Naive B cell (primary cell): ENCODE measurements at places on chromosomes 3 and 15. TPM values are rescaled to one million over a fixed set of nuclear protein-coding genes. Genes with fewer than 3 reads are reported as not detected.

The ATP13A4 gene
- not detected for polyA plus RNA-seq

- DNase-seq, result peak; percentile 57
Observed at GRCh38 chr15:77014132-77015081, 19.5 kb downstream of the PSTPIP1 start.

GRCh38 chr3:133138017-133138416 lies 99.8 kb downstream of the TMEM108 start:
- DNase-seq, result no peak

GRCh38 chr3:15325228-15325627 lies 7.2 kb downstream of the SH3BP5 start:
- DNase-seq, result no peak

- DNase-seq, result no peak
Observed at GRCh38 chr15:77470235-77470634, 49.5 kb downstream of the HMG20A start.

DNA sequence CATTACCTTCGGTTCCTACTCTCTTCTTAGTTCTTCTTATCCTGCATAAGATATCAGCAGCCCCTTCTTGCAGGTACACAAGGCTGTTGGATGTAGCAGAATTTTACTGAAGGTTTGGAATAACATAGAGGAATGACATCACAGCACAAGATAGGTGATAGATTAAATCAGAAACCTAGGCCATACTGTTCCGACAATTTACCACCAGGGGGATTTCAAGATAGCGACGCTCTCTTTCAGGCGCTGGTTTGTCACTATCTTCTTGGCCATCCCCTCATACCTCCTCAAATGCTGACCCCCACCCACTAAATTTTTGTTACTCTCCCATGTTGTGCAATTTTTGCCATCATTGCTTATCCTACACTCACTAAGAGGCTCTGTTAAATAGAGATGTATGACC lies 3.5 kb downstream of the SIDT1 start:
- no peak for DNase-seq

The SHC4 gene
- polyA plus RNA-seq, result not detected

- no peak for DNase-seq
Observed at GRCh38 chr3:425079-425478, 228.5 kb downstream of the CHL1 start.

GRCh38 chr3:4752201-4753072 lies 226.8 kb upstream of the BHLHE40 start:
- DNase-seq, result no peak

DNA sequence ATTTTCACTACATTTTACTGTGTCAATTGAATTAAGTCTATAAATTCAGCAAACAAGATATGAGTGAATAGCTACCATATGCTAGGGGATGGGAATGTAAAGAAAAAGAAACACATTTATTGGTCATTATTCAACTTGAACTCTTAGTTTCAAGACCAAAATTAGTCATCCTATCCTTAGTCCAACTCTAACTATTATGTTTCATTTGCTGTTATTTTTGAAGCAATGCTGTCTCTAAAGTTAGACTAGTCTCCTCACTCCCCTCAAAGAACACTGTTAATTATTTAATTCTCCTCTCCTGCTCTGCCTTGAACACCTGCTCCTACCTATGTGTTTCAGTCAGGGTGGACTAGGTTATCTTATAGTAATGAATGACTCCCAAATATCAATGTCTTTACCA lies 920.9 kb downstream of the TUSC7 start:
- DNase-seq, result no peak

DNA sequence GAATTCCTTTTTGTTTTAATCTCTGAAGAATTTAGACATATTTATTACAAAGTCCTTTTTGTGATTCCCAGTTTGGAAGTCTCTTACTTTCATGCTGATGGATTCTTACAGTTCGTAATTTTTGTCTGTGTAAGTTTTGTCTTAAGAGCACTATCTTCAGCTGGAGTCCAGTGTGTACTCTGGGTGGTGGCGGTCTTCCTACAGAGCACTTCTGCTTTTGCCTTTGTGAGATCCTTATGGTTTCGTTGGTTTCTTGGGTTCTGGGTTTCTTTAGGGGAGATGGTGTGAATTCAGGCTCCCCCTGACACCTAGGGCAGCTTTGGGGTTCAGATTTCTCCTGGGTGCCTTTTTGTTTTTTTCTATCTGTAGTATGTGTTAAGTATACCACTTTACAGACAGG lies 45.3 kb downstream of the PLS1 start:
- no peak for DNase-seq

- DNase-seq, result no peak
Observed at GRCh38 chr3:13879946-13880810, at the start of gene WNT7A. WNT7A (minus strand) TSS chr3:13880071; CDS start chr3:13879816, 255 bp downstream.

The PLA2G4D gene
- not detected for polyA plus RNA-seq

GRCh38 chr3:129050556-129051295 lies 9.9 kb upstream of the GP9 start:
- no peak for DNase-seq

DNA sequence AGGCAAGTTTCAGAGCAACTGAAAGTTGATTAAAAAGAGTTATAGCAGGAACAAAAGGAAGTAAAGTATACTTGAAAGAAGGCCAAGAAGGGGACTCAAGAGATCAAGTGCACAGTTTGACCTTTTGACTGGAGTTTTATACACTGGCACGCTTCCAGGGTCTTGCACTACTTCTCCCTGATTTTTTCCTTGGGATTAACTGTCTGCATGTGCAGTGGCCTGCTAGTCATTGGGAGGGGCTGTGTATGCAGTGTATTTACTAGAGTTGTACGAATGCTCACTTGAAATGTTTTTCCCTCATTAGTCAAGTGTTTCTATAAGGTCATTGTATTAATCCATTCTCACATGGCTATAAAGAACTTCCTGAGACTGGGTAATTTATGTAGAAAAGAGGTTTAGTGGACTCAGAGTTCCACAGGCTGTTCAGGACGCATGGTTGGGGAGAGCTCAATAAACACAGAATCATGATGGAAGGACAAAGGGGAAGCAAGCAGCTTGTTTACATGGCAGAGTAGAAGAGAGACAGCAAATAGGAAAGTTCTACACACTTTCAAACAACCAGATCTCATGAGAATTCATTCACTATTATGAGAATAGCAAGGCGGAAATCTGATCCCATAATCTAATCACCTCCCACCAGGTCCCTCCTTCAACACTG lies 571.8 kb downstream of the ZPLD1 start:
- DNase-seq, result no peak

DNA sequence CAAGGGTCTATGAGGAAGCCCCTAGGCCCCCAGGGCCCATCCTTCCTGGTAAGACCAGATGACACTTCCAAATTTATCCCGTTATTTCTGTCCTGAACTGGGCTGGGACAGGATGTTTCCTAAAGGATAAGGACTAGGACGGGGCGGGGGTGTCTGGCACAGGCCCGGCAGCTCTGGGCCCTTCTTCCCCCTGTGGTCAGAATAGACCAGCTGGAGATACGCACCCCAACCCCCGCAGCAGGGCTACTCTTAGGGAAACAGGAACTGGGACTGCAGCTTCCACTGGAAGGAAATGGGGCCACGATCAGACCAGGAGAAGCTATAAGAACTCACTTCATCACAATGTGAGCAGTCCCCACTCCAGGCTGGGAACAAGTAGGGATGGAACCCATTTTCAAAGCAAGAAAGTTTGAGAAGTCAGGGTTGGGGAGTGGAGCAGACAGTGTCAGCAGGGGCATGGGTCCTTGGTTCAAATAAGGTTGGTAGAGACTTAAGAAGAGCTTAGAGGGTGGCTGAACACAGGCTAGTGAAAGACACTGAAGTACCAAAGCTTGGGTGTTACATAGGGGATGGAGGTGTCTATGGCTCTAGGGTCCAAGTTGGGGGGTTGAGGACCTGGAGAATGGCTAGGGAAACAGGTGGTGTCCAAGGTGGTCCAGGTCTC lies 1.1 kb downstream of the NCKIPSD start:
- no peak for DNase-seq

DNA sequence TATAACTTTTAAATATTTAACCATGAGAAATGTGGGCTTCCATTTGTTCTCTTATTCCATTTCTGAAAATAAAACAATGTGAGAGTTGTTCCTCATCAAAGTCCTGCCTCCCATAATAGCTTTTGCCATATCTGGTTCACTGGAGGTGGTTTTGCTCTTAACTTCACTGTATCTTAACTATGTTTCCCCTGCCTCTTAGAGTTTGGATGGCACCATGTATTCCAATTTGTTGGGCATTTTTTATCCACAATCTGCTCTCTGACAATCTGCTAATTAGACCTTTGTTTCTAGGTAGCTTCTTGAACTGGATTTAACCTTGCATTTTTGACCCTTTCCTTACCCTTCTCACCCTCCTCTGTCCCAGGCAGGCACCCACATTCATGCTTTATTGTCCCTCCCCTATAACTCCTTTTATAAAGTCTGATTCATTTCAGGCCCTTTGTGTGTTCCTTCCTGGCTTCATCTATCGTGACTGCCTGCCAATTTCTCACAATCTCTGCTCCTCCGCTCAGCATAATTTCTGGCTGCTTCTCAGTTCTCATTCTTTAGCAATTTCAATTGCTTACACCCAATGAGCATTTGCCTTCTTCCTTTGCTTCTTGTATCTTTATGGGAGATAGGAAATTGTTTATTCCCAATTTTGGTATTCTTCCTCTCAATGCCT lies 144.2 kb upstream of the ARHGEF26 start:
- no peak for DNase-seq

DNA sequence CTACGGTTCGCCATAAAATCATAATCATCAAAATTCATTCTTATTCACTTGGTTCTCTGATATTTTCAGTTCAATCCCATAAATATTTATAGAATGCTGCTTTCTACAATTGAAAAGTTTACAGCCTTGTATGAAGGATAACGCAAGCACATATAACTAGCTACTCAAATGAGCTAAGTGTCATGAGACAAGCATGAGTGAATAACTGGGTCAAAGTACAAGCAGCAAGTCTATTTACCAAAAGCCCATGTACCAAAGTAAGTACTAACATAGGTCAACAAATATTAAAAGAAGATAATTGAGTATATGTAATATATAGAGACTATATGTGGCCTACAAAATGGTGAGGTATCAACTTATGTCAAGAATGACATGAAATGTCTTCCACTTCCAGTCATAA lies 596.6 kb downstream of the GBE1 start:
- no peak for DNase-seq

- DNase-seq, result no peak
Observed at GRCh38 chr15:42070976-42071350, 23.4 kb downstream of the PLA2G4D start.

DNA sequence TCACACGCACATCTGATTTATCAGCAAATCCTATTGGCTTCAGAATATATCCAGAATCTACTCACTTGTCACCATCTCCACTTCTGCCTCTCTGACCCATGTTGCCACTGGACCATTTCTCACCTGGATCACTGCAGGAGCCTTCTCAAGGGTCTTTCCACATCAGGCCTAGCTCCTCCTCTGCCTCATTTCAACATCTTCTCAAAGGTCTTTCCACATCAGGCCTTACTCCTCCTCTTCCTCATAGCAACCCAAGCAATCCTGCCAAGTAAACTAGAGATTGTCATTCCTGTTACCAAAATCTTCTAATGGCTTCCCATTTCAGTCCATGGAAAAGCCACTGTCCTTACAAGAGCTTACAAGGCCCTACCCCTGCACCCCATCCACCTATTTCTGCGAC lies 18.0 kb upstream of the DUT start:
- no peak for DNase-seq

The MRPS25 gene
- polyA plus RNA-seq, result 13.8 TPM

The SLC2A2 gene
- not detected for polyA plus RNA-seq

The FETUB gene
- not detected for polyA plus RNA-seq

The MRAS gene
- polyA plus RNA-seq, result not detected

The DIS3L gene
- 21.9 TPM for polyA plus RNA-seq
